GM23338 (cell line): ENCODE measurements at places on chromosomes 6 and 20. TPM values are rescaled to one million over a fixed set of nuclear protein-coding genes. Genes with fewer than 3 reads are reported as not detected.

GRCh38 chr6:138467901-138468300, 31.4 kb downstream of the NHSL1 start:
- no peaks in the 10 kb centered on the region for H3K36me3 ChIP-seq
- no peak for DNase-seq
- H3K4me3 ChIP-seq: no peak overlapping the region

- DNase-seq: no peak
- peaks cover 27% of the 10 kb centered on the region for H3K36me3 ChIP-seq
- no peaks in the 10 kb centered on the region for H3K4me1 ChIP-seq
- no peaks in the 10 kb centered on the region for H3K27me3 ChIP-seq
- no peak overlapping the region for H3K4me3 ChIP-seq
Measured at GRCh38 chr6:82205930-82206392, 41.6 kb downstream of the IBTK start.

GRCh38 chr6:25842526-25842925, 10.7 kb upstream of the SLC17A1 start:
- no peak overlapping the region for H3K4me3 ChIP-seq
- H3K27ac ChIP-seq: no peak overlapping the region
- no peaks in the 10 kb centered on the region for H3K4me1 ChIP-seq
- H3K36me3 ChIP-seq: no peaks in the 10 kb centered on the region

The RREB1 gene
- total RNA-seq: 25.5 and 29.1 TPM in 2 replicates

The MOG gene
- total RNA-seq: 0.74 and 2.5 TPM in 2 replicates

The ZBTB46 gene
- total RNA-seq: 23.0 and 26.9 TPM in 2 replicates

The E2F1 gene
- total RNA-seq: 42.6 and 45.0 TPM in 2 replicates

DNA sequence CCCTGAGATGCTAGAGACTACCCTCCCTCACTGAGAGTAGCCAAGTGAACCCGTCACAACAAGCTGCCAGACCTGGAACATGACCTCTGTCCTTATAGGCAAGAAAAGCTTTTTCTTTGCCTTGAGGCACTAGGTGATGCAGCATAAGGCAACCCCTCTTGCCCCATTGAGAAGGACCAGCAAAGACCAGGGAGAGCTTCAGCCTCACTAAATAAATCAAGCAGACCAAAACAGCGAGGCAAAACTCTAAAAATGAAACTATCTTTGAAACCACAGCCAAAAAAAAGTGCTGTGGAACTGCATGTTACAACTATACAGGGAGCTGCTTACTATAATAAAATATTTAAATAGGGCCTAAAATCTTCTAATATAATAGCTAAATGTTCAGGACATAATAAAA, 62.6 kb upstream of the FAM83B start:
- H3K36me3 ChIP-seq: no peaks in the 10 kb centered on the region
- H3K27me3 ChIP-seq: no peaks in the 10 kb centered on the region
- no peaks in the 10 kb centered on the region for H3K4me1 ChIP-seq
- H3K27ac ChIP-seq: no peak overlapping the region
- H3K4me3 ChIP-seq: no peak overlapping the region

- DNase-seq: no peak
- no peak overlapping the region for H3K27ac ChIP-seq
- no peak overlapping the region for H3K4me3 ChIP-seq
- H3K4me1 ChIP-seq: peaks cover 6% of the 10 kb centered on the region
- no peaks in the 10 kb centered on the region for H3K27me3 ChIP-seq
Measured at GRCh38 chr6:168632694-168633093, 191.7 kb downstream of the SMOC2 start.

- peak; percentile 38 for DNase-seq
- H3K27ac ChIP-seq: peak overlapping the region; percentile 78; the same call in 1 of the 2 replicates
- peaks cover 48% of the 10 kb centered on the region for H3K36me3 ChIP-seq
- no peak overlapping the region for H3K4me3 ChIP-seq
Measured at GRCh38 chr6:31529329-31530150, 778 bp downstream of the MCCD1 start.

DNA sequence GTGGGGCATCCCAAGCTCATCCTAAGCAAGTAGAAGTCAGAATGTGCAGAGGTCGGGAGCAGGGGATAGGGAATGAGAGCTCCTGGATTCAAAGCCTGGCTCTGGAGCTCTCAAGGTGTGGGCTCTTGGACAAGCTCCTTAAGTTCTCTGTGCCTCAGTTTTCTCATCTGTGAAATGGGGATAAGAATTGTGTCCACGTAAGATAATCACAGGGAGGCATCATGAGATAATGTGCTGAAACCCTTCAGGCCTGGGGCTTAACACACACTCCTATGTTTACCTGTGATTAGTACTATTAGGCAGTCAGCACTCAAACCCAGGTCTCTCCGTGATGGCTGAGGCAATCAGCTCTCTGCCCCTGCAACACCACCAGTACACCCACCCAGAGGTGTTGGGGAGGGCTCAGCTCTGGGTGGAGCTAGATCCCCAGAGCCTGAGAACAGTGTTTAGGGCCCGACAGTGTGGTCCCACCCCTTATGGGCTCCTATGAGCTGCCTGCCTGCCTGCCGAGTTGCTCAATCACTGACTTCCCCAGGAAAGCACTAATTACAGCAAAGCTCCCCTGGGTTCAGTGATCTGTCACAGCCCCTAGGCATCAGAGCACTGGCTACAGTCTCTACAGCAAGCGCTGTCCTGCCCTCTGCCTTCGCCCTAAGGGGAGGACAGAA, 6.3 kb upstream of the SIRPA start:
- no peak for DNase-seq
- peaks cover 3% of the 10 kb centered on the region; the same call in 1 of the 2 replicates for H3K4me1 ChIP-seq
- no peaks in the 10 kb centered on the region for H3K36me3 ChIP-seq

DNA sequence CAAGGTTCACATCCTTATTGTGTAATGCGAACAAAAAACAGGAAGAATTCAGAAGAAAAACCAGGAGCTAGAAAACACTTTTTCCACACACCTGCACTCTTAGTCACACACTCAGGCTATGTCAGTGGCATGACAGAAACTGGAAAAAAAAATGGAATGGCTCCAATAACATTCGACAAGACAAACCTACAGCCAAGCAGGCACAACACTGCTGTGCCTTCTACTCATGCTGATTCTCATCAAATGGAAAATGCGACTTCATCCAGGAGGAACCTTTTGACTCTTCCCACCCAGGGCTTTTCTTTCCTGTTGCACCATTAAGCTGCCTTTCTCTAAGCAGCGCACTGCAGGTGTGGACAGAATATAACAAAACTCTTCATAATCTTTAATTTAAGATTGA, 163.2 kb upstream of the BTBD3 start:
- no peak overlapping the region for H3K27ac ChIP-seq
- H3K4me1 ChIP-seq: peaks cover 10% of the 10 kb centered on the region; the same call in 1 of the 2 replicates
- peak; percentile 4 for DNase-seq
- no peaks in the 10 kb centered on the region for H3K27me3 ChIP-seq

- H3K27me3 ChIP-seq: no peaks in the 10 kb centered on the region
- H3K36me3 ChIP-seq: no peaks in the 10 kb centered on the region
- DNase-seq: no peak
- H3K4me1 ChIP-seq: no peaks in the 10 kb centered on the region
- H3K27ac ChIP-seq: no peak overlapping the region
Measured at GRCh38 chr6:163667372-163668060, 253.0 kb downstream of the QKI start.

DNA sequence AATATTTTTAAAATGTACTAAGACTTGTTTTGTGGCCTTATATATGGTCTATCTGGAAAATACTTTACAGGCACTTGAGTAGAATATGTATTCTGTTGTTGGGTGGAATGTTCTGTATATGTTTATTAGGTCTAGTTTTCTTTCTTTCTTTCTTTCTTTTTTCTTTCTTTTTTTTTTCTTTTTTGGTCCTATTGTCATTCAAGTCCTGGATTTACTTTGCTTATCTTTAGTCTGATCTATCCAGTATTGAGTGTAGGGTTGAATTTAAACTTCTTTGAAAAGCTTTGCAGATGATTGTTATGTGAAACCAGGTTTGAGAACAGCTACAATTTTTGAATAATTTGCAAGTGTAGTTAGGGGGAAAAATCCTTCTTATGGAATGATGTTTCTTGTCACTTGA, 67.1 kb upstream of the GRIK2 start:
- H3K4me3 ChIP-seq: no peak overlapping the region
- H3K27me3 ChIP-seq: no peaks in the 10 kb centered on the region
- H3K27ac ChIP-seq: no peak overlapping the region
- no peaks in the 10 kb centered on the region for H3K36me3 ChIP-seq

- no peaks in the 10 kb centered on the region for H3K4me1 ChIP-seq
- no peak overlapping the region for H3K27ac ChIP-seq
- no peaks in the 10 kb centered on the region; the same call in 1 of the 2 replicates for H3K36me3 ChIP-seq
Measured at GRCh38 chr20:56157530-56158203, 90.9 kb upstream of the MC3R start.

GRCh38 chr6:142035890-142036289, 96.8 kb upstream of the GJE1 start:
- H3K4me3 ChIP-seq: no peak overlapping the region
- no peaks in the 10 kb centered on the region for H3K36me3 ChIP-seq
- H3K27me3 ChIP-seq: no peaks in the 10 kb centered on the region
- H3K4me1 ChIP-seq: no peaks in the 10 kb centered on the region; the same call in 1 of the 2 replicates
- H3K27ac ChIP-seq: no peak overlapping the region
- DNase-seq: no peak

DNA sequence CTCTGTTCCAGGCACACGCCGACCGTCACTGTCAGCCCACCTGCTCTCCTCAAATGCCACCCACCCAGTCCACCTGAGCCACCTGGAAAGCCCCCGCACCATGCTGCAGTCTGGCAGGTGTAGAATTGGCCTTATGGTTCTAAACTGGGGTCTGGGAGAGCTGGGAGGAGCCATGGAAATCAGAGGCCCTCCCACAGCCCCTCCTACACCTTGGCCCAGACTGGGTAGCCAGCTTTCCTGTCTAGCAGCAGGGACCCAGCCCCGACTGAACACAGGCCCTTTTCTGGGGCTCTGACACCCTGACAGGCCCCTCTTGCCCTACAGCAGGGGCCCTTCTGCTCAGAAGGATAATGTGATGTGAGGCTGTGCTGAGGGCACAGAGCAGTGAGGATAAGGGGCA, 31.1 kb downstream of the LRFN2 start:
- no peak overlapping the region for H3K4me3 ChIP-seq
- no peaks in the 10 kb centered on the region for H3K27me3 ChIP-seq
- H3K36me3 ChIP-seq: no peaks in the 10 kb centered on the region
- H3K4me1 ChIP-seq: peaks cover 11% of the 10 kb centered on the region; the same call in 1 of the 2 replicates
- no peak overlapping the region for H3K27ac ChIP-seq

The OSER1 gene
- total RNA-seq: 31.1 and 32.4 TPM in 2 replicates

DNA sequence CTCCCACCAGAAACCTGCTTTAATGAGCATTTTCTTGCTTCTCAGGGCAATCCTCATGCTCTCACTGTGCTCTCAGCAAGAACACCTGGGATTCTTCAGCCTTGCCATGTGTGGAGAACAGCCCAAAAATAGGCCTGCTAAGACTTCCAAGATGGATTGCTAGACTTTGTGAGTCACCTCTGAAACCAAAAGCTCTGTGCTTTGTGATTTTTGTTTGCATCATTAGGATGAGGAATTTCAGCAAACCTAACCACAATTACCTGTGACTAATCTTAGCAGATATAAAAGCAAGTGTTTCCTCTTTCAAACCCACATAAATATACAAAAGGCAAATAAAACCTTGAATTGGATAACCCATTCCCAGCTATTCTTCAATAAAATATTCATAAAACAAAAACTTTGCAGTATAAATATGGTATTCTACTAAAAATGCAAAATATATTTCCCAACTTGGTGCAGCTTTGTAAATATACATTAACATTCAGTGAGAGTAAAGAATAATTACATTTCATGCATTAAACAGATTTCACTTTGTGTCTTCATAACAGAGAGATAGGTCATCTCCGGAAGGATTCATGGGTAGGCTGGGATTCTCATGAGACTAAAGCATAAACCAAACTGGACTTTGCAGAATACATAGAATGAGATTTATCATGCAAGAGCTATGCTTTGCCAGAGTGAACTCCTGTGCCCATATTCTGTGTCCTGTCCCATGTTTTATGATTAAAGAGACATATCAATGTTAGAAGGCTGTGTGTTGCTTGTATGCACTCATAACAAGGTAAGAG, 33.5 kb downstream of the TPBG start:
- no peaks in the 10 kb centered on the region for H3K36me3 ChIP-seq
- no peak overlapping the region for H3K27ac ChIP-seq
- H3K4me1 ChIP-seq: 0 out of 2 replicates have a peak, but pooled peaks cover 19% of the 10 kb centered on the region
- H3K4me3 ChIP-seq: no peak overlapping the region

DNA sequence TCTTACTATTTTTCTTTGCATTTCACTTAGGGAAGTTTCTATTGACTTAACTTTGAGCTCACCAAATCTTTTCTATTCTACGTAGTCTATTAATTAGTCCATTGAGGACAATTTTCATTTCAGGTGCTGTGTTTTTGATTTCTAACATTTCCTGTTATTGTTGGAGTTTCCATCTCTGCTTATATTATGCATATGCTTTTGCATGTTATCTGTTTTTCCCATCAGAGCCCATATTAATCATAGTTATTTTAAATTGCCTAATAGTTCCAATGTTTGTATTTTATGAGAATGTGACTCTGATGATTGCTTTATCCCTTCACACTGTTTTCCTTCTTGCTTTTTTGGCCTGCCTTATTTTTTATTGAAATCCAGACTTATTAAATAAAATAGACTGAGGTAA, 414.5 kb upstream of the OPRM1 start:
- no peak overlapping the region for H3K27ac ChIP-seq
- no peaks in the 10 kb centered on the region for H3K27me3 ChIP-seq
- no peaks in the 10 kb centered on the region for H3K36me3 ChIP-seq
- H3K4me3 ChIP-seq: no peak overlapping the region
- DNase-seq: no peak

DNA sequence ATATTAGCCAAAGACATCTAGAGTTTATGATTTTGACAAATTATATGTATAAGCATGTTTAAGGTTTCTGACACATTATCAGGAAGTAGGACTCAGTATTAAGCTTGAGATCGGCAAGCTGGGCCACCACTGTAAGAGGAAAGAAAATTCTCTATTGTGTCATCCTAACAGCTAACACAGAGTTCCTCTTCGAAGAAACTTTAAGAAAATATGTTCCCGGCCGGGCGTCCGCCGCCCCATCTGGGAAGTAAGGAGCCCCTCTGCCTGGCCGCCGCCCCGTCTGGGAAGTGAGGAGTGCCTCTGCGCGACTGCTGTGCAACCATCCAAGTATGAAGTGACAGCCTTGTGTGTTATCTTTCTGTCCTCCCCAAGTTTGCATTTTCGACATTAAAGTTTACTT, 23.0 kb downstream of the USP49 start:
- no peaks in the 10 kb centered on the region for H3K27me3 ChIP-seq
- no peak for DNase-seq
- no peaks in the 10 kb centered on the region for H3K36me3 ChIP-seq
- H3K4me3 ChIP-seq: no peak overlapping the region
- peaks cover 7% of the 10 kb centered on the region for H3K4me1 ChIP-seq
- no peak overlapping the region for H3K27ac ChIP-seq

DNA sequence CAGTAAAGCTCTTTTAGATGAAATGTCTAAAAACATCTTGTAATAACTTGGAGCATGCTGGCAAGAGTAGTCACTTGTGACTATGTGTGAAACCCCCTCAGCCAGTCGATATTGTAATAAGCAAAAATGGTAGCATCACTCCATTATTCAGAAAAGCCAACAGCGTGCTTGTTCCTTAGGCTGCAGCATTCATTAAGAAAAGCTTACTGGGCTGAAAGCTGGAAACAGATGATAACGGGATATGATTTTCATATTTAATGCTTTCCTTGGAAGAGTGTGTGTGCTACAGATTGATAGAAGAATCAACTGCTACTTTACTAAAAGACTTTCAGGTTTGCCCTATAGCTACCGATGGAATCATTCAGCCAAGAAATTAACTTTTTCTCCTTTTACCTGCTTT, 20.3 kb downstream of the KIZ start:
- no peak overlapping the region for H3K27ac ChIP-seq
- H3K36me3 ChIP-seq: no peaks in the 10 kb centered on the region; the same call in 1 of the 2 replicates
- no peak for DNase-seq
- H3K27me3 ChIP-seq: no peaks in the 10 kb centered on the region
- H3K4me1 ChIP-seq: no peaks in the 10 kb centered on the region
